ENCODE measurements at places on chromosomes 7 and 10.

DNA sequence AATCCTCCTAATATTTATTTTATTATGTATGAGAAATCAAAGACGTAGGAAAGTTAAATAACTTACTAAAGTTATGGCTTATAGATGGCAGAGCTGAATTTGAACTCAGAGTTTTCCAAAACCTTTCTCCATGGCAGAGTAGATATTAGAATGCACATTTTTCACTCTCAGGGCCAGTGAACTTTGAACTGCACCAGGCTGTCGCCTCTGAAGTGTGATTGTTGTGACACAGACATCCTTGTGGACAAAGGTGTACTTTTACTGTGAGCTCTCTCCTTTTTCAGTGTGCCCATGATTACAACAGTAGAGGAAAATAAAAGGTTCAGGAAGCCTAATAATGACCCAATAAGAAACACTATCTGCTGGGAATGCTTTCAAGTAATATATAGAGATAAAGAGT, 29.1 kb downstream of the TES start:
- no peak for DNase-seq

DNA sequence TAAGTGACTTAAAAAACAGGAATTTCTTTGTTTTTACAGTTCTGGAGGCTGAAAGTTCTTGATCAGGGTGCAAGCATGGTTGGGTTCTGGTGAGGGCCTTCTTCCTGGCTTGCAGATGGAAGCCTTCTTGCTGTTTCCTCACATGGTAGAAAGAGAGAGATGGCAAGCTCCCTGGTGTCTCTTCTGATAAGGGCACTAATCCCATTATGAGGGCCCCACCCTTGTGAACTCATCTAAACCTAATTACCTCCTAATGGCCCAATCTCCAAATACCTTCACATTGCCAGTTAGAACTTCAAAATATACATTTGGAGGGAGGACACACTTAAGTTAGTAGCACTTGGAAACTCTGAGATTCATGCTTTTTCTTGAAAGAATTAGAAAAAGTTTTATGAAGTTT, 314.4 kb upstream of the AOAH start:
- DNase-seq = no peak

- DNase-seq = no peak
These were observed 422.7 kb downstream of the SORCS3 start for GRCh38 chr10:105063796-105064195.

DNA sequence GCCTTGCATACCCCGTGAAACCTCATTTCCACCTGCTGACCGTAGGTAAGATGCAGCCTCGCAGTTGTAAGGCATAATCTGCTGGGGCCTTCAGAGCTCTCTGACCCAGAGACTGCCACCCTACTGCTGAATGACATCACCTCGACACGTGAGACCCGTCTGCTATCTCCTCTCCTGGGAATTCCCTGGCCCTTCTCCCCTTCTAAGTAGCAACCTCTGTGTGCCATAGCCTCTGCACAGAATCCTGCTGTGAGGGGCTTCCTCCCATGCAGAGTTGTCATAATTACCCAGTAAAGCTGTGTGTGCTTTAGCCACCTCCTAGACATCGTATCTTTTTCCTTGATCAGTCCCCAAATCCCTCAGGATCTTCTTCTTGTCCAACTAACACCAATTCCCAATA, 106.7 kb downstream of the CACNB2 start:
- DNase-seq = no peak

GRCh38 chr7:121401896-121402295, 5.8 kb upstream of the FAM3C start:
- DNase-seq = no peak
